NCI-H526 treated with DMSO at 0.1 percent for 48 hours (cell line): ENCODE measurements at places on chromosomes 7 and 10.

GRCh38 chr7:26365901-26366275 lies 74.2 kb downstream of the SNX10 start:
- no peak for DNase-seq

DNA sequence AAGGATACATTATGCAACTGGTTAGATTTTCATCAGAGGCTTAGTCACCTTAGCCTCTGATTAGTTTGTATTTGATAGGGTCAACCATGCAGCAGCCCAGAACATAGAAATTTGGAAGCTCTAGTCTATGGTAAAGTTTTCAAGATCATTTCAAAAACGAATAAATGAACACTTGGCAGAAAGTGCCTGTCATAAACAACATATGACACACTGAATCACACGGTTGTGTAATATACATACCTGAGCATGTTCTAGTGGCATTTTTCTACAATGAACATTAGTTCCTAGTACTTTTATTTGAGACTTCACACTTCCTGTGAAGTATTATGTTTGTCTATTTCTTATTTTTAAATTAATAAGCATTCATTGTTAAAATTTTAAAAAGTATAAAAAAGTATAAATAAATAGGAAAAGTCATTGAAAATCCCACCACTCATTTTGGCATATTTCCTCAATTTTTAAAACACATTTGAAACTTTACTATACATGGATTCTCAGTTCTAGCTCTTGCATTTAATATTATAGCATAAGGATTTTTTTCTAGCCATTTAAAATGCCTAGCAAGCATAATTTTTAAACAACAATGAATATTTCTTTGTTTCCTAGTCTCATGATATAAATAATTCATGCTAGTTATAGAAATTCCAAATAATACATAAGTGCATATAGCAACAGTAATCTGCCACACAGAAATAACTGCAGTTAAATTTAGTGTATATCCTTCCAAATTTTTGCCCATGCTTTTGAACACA lies 25.7 kb upstream of the PRPS1L1 start:
- DNase-seq: no peak

DNA sequence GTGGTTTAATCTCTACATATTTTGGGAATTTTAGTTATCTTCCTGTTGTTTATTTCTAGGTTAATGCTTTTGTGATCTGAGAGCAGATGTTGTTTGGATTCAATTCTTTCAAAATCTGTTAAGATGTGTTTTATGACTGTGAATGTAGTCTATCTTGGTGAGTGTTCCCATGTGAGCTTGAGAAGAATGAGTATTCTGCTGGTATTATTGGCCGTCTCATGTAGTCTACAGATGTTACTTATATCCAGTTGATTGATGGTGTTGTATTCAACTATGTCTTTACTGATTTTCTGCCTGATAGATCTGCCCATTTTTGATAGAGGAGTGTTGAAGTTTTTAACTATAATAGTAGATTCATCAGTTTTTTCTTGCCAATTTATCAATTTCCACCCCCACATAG lies 141.4 kb upstream of the FOXP2 start:
- no peak for DNase-seq

DNA sequence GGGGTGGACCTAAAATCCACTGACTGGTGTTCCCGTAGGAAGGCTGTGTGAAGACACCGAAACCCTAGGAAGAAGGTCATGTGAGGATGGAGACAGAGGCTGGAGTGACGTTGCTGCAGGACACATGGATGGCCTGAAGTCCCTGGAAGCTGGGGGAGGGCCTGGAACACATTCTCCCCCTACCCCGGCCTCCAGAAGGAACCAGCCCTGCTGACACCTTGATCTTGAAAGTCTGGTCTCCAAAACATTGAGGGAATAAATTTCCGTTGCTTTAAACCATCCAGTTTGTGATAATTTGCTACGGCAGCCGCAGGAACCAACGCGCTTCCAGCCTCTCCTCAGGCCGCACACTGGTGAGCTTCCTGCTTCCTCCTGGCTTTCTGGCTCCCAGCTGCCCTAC lies 288.2 kb downstream of the GLRX3 start:
- DNase-seq: no peak

DNA sequence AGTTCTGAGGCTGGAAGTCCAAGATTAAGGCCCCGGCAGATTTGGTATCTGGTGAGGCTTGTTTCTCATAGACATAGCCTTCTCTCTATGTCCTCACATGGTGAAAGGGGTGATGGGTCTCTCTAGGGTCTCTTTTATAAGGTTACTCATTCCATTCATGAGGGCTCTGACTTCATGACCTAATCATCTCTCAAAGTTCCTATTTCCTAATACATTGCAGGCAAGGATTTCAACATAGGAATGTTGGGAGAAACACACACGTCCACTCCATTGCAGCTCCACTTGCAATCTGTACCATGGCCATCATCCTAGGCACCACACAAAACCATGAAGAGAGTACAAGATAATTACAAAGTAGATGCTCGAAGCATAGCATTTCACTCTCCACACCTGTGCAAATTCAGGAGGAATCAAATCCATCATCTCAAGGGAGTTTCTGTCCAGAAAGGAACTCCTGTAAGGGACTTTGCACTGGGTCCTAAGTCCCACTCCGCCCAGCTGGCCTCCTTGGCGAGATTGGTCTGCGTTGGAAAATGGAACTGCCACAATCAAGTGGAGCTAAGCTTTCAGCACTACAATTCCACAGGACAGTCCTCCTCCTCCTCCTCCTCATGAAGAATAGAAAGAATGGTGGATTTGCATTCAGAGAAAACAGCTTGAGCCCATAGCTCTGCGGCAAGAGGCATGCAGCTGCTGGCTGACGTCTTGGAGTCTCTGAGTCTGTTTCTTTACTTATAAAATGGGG lies 8.8 kb downstream of the DDC start:
- DNase-seq: no peak

DNA sequence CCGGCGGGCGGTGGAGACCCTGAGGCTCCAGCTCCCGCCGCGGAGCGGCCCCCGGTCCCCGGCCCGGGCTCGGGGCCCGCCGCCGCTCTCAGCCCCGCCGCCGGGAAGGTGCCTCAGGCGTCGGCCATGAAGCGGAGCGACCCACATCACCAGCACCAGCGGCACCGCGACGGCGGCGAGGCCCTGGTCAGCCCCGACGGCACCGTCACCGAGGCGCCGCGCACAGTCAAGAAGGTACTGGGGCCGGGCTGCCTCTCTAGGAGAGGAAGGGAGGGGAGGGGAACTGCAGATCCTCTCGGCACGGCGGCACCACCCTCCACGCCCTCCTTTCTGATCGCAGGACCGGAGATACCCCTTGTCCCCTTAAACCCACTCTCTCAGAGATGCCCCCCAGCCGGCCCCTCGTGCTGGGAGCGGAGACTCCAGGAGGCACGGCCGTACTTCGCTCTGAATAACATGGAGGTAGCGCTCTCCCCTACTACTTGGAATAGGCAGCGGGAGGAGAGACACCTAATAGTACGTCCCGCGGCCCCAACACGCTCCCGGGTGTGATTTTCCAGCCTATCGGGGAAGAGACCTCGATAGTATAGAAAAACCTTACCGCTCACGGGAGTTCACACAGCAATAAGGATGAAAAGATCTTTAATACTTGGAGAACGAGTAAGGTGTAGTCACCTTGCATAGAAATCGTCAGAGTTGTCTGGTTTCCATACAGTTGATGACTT lies 538 bp downstream of the AHCYL2 start:
- DNase-seq: peak; percentile 73
